ENCODE measurements at places on chromosomes 3 and 15. TPM values are rescaled to one million over a fixed set of nuclear protein-coding genes. Genes with fewer than 3 reads are reported as not detected.

The DPPA2 gene
- not detected for polyA plus RNA-seq

The HRG gene
- not detected for polyA plus RNA-seq

The MRPS25 gene
- 38.4 TPM for polyA plus RNA-seq

The SCAANT1 gene
- polyA plus RNA-seq = not detected

The XYLB gene
- 3.3 TPM for polyA plus RNA-seq

The LRRIQ4 gene
- not detected for polyA plus RNA-seq
